CD4-positive, alpha-beta T cell treated with Interleukin-4 for 4 hours (primary cell): ENCODE measurements at places on chromosomes 7 and 10.

- no peak for DNase-seq
Measured at GRCh38 chr10:109898666-109899355, 24.5 kb downstream of the XPNPEP1 start.

DNA sequence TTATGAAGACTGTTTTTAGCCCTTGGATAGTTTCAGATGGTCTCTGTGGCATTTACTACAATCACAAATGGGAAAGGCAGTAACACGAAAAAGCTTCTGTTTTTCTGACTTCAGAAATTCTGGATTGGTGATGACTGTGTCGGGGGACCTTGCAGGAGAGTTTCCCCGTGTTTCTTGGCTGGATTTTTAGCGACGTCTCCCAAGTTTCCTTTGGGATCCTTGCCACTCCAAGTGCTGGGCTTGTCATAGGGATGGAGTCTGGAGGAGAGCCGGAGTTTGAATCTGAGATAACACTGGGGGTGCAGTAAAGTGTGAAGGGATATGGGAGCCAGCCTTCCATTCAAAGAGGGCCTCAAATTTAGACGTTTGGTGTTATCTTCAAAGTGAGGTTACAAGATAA lies 179.0 kb downstream of the SNX10 start:
- DNase-seq: no peak

DNA sequence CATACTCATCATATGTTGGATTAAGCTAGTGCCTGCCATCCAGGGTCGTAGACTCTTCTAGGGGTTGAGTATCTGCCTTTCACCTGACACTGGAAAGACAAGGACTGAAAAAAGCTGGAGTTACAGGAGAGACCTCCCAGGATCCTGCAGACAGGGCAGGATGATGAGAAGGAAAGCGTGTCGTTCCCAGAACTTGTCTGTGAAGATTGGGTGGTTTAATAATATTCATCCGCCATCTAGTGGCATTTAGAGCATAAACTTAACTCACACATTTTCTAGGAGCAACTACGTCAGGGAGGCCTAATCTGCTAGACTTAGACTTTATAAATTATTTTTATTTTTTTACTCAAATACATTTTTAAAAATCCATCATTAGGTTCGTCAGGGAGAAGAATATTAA lies 59.6 kb downstream of the ADRB1 start:
- peak; percentile 37 for DNase-seq

DNA sequence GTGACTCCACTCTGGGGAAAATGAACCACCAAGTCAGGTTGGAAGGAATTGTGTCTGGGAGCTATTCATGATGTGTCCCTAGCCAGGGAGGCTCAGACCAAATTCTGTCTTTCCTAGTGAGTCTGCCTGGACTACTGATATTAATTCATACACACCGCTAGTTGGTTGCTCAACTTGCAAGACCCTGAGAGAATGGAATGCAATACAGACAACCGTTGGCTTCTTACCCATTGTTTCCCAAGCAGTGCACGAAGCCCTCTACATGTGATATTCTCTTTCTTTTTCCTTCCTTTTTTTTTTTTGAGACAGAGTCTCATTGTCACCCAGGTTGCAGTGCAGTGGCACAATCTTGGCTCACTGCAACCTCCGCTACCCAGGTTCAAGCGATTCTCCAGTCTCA lies 19.4 kb upstream of the SRGN start:
- no peak for DNase-seq

DNA sequence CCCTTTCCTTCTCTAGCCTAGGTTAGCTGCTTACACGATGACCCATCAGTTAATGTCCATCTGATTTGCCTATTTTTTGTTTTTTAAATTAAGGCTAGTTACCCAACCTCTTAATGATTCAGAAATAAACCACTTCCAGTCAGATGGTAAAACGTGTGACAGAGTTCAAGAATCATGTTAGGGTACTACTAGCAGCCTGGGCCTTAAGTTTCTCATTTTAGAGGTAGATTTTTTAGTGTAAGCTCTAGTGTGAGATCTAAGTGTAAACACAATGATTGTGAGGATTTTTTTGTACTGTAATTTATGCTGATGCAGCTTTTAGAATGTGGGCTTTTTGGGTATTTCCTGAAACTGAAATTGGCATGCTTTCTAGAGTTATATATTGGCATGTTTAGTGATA lies 130.0 kb downstream of the CDK14 start:
- no peak for DNase-seq

- peak; percentile 50 for DNase-seq
Measured at GRCh38 chr7:27150568-27151340, 1.6 kb downstream of the HOXA3 start.

GRCh38 chr10:3125527-3126170 lies 46.9 kb downstream of the PITRM1 start:
- DNase-seq: no peak

DNA sequence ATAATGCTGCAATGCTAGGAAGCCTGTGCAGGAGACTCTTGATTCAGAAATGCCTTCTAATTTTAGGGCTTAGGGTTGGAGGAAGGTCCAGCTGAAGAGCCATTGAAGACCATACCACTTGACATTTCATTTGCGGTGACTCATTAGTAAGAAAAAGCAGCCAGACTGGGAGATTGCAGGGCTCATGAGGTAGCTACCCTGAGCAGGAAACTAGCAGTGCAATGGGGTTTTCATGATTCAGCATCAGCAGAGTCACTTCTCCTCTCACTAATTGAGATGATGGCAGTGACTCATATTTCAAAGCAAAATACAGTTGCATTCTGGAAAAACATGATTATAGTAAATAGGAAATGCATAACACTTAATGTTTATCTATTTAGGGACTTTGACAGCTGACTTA lies 434.1 kb downstream of the DNAJB9 start:
- no peak for DNase-seq

DNA sequence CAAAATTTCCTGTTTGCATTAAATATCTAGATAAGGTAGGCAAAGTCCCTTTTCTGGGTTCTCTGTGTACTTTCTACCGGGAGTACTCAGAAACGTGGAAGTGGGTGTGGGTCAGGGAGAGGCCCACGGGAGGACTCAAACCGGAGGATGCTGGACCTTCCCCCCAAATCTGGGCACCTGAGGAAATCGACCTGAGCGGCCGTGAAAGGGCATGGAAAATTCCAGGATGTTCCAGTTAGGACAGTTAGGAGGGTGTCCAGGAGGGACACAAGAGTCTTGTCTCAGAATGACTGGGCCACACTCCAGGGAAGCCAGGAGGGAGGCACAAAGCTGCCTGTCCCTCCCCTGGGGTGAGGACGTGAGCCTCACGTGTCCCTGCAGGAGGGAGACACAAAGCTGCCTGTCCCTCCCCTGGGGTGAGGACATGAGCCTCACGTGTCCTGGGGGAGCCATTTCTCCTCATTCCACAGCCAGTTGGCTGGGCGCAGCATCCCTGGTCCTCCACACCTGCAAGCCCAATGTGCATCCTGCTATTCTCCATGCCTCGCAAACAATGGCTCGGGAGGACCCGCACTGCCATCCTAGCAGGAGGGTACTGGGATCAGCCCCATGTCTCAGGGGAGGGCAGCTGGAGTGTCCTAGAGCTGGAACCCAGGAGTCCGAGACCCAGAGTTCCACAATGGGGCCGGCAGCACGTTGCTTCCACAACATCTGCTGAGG lies 190.5 kb upstream of the PPP2R2D start:
- DNase-seq: no peak

- DNase-seq: no peak
Measured at GRCh38 chr7:43484678-43485395, 98.1 kb upstream of the STK17A start.

- DNase-seq: no peak
Measured at GRCh38 chr10:48575901-48576300, 29.0 kb downstream of the ARHGAP22 start.

GRCh38 chr7:134289841-134290240 lies 26.9 kb downstream of the SLC35B4 start:
- no peak for DNase-seq

DNA sequence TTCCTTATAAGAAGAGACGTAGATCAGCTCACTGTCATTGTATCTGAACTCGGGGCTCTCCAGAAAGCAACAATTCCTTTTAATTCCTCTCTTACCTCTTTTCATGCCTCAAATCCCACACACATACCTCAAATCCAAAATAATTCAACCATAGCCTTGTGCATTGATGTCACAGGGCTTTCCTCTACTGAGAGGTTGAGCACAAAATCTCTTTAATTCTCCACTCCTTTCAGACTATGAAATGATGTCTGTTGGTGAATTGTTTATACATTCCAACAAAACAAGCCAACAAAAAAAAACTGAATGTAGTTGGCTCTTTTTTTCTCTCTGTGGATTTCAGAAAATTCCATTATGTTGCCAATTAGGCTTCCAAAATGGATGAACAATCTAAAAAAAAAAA lies 53.2 kb downstream of the BPGM start:
- no peak for DNase-seq

DNA sequence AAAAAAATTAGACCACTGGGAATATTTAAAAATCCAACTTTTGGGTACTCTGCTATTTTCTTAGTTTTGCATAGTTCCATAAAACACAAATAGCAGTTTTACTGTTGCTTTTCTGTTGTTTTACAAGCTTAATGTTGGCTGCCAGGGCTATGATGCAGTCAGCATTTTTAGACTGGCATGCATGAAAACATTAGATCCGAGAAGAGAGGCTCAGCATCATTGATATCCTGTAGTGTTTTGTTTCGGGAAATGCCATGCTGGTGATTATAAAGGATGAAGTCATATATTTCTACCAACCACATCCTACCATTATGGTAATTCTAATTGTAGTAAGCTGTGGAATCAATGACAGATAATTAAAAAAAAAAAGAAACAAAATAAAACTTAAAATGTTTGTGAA lies 104.6 kb downstream of the MBL2 start:
- DNase-seq: no peak

- no peak for DNase-seq
Measured at GRCh38 chr10:112583236-112583939, 136.4 kb downstream of the VTI1A start.

GRCh38 chr10:966466-967235 lies 21.6 kb upstream of the GTPBP4 start:
- no peak for DNase-seq

DNA sequence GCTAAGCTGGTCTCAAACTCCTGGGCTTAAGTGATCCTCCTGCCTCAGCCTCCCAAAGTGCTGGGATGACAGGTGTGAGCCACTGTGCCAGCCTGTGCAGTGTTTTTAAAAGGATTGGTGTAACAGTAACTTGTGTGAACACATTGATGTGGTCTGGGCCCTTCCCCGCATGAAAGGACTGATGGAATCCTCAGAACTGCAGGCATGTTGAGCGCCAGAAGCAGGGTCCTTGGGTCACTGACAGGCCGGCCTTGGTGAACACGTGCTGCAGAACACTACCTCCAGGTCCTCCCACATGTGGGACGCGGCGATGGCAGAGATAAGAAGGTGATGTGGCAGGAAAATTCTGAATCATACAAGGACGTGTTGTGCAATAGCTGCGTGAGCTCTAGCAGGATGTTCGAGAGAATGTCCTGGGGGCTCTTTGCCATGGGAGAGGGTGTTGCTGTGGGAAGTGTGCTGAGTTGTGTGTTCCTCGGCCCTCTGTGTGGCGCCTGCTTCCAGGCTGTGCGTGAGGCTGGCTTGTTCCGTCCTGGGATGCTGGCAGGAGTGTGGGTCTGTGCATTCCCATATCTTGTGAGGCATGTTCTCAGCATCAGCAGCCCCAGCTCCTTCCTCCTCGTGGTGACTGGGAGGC lies 68.2 kb downstream of the DNAJB6 start:
- DNase-seq: no peak

DNA sequence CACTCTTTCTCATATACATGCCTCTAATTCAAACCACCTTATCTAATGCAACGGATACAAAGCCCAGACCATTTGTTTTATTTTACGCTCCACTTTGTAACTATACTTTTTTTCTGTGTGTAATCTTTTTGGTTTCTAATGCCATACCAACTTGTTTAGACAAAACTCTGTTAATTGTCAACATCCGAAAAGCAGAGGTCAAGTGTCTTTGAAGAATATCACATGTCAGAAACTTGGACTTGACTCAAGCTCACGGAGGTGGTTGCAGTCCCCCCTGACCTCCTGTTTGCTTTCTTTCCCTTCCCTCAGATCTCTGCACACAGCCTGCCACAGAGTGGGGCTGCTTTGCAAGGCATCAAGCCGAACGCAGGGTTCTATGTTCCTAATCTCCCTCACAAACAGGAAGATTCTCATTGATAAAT lies 698.9 kb downstream of the PARD3 start:
- no peak for DNase-seq

GRCh38 chr10:126235979-126236851 lies 152.1 kb downstream of the ADAM12 start:
- no peak for DNase-seq

DNA sequence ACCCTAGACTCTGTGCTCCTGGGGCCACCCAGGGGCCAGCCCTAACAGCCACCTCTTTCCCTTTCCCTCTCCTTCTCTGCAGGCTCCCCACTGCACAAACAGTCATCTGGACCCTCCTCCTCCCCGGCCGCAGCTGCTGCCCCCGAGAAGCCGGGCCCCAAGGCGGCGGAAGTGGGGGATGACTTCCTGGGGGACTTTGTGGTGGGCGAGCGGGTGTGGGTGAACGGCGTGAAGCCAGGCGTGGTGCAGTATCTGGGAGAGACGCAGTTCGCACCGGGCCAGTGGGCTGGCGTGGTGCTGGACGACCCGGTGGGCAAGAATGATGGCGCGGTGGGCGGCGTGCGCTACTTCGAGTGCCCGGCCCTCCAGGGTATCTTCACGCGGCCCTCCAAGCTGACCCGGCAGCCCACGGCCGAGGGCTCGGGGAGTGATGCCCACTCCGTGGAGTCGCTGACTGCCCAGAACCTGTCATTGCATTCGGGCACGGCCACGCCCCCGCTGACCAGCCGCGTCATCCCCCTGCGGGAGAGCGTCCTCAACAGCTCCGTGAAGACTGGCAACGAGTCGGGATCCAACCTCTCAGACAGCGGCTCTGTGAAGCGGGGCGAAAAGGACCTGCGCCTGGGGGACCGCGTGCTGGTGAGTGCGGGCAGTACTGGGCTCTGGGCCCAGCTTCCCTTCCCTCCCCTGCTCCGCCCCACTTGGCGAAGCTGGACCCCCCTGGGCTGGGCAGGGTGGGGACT lies 49.3 kb downstream of the CLIP2 start:
- DNase-seq: no peak

DNA sequence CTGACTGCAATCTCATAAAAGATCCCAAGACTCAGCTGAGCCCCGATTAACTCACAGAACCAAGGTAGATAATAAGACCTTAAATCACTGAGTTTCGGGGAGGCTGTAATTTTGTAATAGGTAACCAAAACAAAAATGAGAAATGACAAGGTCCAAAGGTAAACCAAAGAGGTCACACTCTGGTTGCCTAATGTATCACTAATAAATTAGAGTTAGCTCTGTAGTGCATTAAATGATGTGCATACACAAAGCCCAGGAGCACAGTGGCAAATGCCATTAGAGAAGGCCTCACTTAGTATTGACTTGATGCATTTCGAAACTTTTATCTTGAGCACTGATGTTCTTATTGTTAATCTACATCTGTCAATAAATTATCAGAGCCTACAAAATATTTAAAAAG lies 237.7 kb upstream of the CCDC6 start:
- no peak for DNase-seq

DNA sequence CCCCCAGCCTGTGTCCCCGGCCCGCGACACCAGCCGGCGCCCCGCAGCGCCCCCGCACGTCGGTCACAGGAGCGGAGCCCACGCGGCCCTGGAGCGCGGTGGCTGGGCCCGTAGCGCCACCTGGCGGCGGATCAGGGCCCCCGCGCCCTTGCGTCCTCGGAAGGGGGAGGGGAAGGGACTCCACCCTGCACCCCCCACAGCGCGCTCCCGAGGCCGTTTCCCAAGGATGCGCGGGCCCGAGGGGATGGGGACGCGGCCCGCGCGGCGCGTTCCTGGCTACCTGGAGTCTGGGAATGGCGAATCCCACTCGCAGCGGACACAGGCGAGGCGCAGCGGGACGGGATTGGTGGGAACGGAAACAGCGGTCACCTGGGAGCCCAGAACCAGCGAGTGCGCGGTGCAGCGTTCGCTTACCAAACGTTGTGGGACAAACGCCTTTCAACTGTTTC lies 23.8 kb upstream of the MKI67 start:
- DNase-seq: peak; percentile 61
